ENCODE measurements at places on chromosomes 13 and 19.

GRCh38 chr13:94305463-94305862 is 174.0 kb downstream of the DCT start:
- peak; percentile 62 for DNase-seq

DNA sequence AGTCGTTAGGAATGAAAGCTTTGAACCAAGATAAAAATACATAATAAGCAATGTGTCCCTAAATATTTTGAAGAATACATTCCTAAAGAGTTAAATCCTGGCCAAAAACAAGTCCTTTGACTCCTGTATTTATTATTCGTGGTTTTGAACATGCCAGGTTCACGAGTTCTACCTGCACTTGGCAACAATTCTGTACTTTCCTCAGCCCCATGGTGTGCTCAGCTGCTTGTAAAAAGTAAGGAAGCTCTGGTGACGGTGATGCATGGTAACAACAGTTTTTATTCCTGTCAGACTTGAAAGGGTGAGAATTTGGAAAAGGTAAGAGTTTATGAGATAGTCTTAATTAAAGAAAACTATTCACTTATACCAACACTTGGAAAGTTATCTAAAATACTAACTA is 95.0 kb upstream of the KLF12 start:
- DNase-seq, result no peak

GRCh38 chr13:60094385-60095088 is 69.2 kb downstream of the DIAPH3 start:
- no peak for DNase-seq

GRCh38 chr13:68232351-68233130 is 1002.4 kb upstream of the PCDH9 start:
- no peak for DNase-seq

- DNase-seq, result no peak
Measured at GRCh38 chr19:13094106-13094504, 8.6 kb downstream of the LYL1 start.

GRCh38 chr13:38483623-38484022 is 134.0 kb downstream of the UFM1 start:
- no peak for DNase-seq

DNA sequence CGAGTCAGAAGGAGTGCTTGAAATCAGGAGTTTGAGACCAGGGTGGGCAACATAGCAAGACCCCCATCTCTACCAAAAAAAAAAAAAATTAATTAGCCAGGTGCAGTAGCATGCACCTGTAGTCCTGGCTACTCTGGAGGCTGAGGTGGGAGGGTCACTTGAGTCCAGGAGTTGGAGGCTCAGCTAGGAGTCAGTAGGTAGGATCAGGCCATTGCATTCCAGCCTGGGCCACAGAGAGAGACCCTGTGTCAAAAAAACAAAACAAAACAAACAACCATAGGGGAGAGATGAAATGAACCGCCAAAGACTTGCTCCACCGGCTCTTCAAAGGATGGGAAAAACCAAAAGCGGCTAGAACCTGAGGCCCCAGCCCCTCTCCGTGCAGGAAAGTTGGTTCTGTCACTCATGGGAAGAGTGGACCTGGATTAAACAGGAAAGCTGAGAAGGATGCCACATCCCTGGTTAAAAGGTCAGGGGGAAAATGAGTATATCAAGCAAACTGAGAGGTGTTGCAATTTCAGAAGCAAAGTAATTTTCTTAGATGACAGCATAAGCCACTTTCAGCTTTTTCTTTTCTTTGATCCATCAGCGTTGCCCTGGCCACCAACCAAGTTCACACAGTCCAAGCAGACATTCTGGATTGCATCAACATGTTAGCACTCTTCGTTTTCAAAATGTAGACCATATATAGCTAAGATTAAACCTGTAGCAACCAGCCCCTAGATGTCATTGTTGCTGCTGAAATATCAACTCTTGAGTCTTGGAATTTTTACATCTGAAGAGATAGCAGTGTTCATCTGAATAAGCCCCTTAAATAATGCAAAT is 8.9 kb upstream of the ZNF507 start:
- peak; percentile 54 for DNase-seq

DNA sequence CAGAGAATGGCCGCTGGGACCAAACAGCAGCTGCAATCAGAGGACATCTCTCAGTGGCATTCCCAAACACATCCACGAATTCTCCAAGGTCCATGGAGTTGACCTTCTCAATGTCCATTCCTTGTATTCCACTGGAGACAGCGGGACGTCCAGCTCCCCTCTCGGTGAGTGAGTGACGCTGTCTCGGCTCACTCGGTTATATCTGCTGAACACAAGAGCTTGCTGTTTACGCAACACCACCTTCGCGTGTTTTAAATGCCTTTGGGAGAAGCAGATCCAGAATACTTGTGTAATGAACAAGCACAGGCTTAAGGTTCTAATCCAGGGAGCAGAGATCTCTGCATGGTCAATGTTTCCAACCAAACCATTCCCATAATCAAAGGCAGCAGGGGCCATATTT is at the start of gene URAD:
TSS of gene URAD (minus strand) at position 174 of the 400 bp plus-strand sequence. CDS start at position 118, 56 bp downstream.
- DNase-seq, result no peak

DNA sequence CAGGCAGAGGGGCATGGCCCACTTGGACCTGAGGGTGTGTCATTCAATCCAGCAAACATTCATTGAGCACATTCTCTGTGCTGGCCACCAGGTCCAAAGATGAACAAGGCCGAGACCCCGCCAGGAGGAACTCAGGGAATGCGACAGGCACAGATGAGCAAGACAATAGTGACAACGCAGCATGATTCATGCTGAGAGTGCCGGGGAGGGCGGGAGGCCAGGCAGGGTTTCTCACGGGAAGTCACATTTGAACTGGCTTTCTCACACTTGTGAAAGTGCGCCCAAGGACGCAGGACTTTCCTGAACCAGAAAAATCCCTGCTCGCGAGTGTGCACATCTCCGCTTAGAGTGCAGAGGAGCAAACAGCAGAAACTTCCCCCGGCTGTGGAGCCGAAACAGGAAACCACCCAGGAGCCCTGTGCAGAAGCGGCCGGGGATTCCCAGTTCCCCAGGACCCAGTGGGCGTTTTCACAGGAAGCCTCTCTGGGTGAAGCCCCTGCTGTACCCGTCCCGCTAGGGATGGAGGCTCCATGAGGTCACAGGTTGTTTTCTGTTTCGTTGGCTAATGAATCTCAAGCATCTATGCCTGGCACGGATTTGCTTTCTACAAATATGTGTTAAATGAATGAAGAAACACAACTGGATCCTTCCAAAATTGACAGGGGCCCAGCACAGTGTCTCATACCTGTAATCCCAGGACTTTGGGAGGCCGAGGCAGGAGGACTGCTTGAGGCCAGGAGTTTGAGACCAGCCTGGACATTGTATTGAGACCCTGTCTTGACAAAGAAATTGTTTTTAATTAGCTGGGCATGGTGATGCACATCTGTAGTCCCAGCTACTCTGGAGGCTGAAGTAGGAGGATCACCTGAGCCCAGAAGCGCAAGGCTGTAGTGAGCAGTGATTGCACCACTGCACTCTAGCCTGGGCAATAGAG is 68.4 kb upstream of the TM9SF2 start:
- DNase-seq, result no peak

- DNase-seq, result no peak
Measured at GRCh38 chr19:3671680-3672574, 28.3 kb downstream of the PIP5K1C start.

DNA sequence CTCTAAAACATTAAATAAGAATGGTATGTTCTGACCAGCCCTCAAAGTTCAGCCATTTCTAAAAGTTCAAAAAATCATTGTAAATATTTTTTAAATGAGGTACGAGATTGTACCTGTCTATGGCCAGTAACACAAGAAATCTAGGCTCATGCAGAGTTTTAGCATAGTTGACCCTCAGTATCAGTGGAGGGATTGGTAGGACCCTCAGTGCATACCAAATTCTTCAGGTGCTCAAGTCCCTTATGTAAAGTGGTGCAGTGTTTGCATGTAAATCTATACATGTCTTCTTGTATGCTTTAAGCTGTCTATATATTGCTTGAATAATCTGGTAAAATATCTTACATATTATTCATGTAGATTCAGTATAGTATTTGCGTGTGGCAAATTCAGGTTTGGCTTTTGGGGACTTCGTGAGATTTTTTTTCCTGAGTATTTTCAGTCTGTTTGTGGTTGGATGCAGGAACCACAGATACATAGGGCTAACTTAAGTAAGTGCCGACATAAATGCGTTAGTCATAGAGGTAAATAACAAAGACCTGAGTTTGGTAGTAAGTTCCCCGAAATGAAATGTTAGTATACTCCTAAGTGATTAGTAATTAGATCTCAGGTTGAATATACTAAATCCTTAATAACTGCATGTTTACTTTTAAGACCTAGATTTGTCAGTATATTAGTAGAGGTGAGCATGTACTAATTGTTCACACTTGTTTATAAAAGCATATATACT is 7.8 kb downstream of the MIR17HG start:
- DNase-seq, result no peak

- DNase-seq, result no peak
Measured at GRCh38 chr19:50835785-50836542, 2.6 kb upstream of the KLK15 start.

Data from retinal pigment epithelial cell (primary cell).